NCI-H345 (cell line): ENCODE measurements at places on chromosomes 4 and X.
A peak's percentile ranks its signal among the peaks of the same experiment; 100 is the strongest.

DNA sequence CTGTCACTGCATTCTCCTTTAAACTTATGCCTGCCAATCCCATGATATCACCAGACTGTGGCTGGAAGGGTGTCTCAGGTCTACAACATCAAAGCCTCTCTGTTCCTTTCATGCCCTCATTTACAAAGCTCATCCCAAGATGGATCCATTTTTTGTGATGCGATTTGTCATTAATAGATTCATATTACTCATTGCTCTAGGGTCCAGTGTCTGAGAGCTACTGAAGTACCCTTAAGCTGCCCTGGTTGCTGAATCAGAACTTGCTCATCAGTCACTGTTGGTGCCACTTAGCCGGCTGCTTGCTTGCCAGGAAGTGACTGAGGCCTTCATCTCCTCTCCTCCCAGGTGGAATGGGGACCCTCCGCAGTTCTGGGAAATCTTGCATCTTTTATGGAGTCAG, 395.5 kb upstream of the BOD1L1 start:
- no peak for DNase-seq

DNA sequence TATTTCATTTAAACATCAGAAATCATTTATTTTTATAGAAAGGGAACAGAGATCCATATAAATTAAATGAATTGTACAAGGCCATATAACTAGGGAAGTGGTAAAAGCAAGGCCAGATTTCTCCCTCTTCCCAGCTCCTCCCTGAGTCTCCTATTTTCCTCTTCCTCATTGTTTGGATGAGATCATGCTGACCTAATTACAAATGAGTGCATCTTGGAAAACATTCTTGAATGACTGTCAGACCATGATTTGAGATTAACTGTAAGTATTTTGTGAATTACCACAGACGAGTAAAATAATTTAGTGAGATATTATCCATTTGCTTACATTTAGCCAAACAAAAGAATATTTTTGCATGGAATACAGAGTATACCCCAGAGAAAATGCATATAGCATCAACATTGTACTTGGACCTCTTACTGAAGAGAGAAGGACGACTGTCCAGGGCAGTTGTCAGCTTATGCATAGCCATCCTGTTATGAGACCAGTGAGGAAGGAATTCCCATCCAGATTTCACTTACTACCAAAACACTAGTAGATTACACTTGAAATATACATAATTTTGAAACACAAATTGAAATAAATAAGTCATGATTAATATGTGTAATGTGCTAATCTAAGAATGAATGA, 47.3 kb downstream of the SLAIN2 start:
- DNase-seq = no peak

DNA sequence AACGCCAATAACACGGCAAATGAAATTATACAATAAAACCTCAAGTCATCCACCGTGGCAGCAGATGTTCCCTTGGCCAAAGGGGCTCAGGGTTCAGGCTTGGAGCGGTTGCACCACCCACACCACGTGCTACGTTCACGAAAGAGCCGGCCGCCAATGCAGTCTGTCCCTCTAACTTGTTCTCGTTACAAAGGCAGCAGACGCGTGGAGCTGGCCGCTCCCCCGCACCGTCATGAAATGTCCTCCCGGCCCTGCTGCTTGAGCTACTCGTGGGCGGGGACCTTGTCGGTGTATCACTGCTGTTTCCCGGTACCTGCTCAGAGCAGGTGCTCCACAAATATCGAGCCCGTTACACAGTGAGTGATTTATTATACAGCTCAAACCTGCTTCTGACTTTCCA, 36.4 kb upstream of the MAN2B2 start:
- peak; percentile 43 for DNase-seq

- peak; percentile 24 for DNase-seq
Measured at GRCh38 chr4:139783741-139784484, 118.3 kb downstream of the MGST2 start.

- no peak for DNase-seq
Measured at GRCh38 chrX:56219700-56220099, 12.5 kb upstream of the KLF8 start.

- DNase-seq = no peak
Measured at GRCh38 chrX:14359727-14360126, 169.6 kb upstream of the GLRA2 start.

DNA sequence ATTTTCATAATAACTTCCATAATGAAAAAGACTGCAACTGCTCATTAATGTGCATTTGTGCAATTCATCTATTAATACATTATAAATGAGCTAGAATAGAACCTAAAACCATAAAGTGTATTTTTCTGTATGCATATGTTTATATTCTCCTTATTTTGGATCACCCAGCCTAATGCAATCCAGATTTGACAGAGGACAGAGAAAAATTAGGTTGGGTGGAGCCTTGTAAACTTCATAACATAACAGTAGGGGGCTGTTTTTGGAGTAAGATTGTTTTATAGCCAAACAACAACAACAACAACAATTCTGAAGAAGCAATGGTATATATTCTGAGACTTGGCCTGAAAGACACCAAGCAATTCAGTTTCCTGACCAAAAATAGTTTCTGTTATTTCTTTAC, 615.3 kb upstream of the SLIT2 start:
- DNase-seq = no peak

- DNase-seq = no peak
Measured at GRCh38 chrX:34288782-34289181, 156.7 kb upstream of the FAM47A start.

DNA sequence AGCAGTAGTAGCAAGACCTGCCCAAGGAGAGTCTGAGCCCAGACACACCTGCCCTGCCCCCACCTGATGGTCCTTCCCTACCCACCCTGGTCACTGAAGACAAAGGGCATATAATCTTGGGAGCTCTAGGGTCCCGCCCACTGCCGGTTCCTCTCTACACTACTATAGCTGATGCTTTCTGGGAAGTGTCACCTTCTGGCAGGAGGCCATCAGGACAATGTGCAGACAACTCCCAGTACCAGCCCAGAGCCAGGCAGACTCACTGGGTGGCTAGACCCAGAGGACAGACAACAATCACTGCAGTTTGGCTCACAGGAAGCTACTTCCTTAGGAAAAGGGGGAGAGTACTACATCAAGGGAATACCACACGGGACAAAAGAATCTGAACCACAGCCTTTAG, 312.7 kb downstream of the SPRY1 start:
- DNase-seq = no peak

- DNase-seq = no peak
Measured at GRCh38 chr4:114860786-114861185, 252.6 kb downstream of the NDST4 start.

GRCh38 chr4:101833480-101833879, 43.0 kb downstream of the BANK1 start:
- DNase-seq = no peak

DNA sequence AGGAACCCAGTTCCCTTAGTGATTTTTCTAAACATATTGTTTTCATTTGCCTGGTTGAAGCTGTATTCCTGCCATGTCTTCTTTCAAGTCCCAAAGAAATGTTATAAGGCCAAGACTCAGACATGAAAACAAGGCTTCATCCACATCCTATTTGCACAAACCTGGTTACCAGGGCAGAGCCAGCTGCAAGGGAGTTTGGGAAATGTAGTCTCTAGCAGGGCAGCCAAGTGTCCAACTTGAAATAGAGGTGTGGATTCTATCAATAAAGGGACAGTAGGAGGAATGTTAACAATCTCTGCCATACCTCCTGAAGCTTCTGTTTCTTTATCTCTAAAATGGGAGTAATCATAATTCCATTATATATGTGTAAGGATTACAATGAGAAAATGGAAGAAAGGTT, 56.6 kb downstream of the INTS12 start:
- DNase-seq = no peak

GRCh38 chrX:31893525-31893924, 821.7 kb upstream of the FTHL17 start:
- DNase-seq = no peak

DNA sequence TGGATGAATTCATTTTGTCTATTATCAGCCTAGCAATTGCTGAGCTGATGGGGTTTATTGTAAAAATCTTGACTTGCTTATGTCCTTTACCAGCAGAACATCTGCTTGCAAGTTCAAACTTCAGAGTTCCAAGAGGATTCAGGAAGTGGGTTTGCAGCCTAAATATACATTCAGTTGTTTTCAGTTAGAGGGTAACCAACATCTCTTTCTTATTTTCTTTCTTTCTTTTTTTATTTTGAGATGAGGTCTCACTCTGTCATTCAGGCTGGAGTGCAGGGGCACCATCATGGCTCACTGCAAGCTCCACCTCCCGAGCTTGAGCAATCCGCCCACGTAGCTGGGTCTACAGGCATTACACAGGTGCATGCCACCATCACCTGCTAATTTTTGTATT, 31.4 kb upstream of the FHL1 start:
- DNase-seq = no peak

- DNase-seq = no peak
Measured at GRCh38 chr4:6461301-6462165, 10.9 kb downstream of the PPP2R2C start.

DNA sequence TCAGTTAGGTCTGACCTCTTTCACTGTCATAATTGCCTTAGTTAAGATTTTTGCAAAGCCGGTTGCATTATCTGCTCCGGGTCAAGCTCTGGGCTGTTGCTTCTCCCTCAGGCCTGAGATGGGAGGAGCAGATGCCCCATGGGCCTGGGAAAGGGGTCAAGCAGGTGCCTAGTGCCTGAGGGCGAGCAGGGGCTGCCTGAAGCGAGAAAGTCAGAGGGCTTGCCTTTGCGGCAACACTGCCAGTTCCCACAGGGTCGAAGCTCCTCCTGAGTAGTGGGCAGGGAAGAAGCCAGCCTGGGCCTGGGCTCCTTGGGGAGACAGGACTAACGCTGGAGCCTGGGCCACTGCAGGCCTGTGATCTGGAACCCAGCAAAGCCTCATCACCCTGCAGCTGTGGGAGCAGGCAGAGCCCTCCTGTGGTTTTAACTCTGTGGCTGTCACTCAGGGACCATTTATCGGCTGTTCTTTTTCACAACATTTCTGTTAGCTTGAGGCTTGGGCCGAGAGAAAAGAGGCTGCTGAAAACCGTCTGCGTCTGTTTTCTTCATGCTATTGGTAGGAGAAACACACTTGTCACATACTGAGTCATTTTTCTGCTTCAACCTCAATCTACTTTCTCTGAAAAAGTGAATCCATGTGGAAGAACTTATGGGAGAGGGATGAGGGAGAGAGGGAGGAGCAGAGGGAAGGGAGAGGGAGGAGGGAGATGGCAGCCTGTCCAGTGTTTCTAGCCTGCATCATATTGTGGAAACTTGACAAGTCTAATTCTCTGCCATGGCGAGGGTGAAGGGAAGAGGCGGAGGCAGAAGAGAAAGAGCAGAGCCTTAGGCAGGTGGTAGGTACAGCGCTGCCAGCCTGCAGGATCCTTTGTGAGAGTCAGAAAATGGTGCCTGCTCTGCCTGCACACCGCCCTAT, 68.4 kb downstream of the RHOH start:
- DNase-seq = no peak

DNA sequence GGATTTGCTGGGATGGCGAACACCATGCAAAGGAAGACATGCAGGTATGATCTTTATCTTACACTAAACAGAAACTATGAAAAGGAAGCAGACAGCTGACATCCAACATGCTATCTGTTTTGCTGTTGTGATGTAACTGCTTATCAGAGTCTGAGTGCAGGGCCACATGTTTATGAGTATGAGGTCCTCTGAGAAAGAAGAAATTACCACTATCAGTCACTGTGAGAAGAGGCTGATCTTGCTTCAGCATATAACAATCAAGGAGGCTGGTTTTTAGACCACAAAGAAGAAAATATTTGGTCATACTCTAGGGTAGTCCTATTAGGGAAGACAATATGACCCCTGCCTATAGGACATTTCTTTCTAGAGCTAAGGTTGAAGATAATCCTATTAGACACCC, 18.5 kb downstream of the CLGN start:
- no peak for DNase-seq

DNA sequence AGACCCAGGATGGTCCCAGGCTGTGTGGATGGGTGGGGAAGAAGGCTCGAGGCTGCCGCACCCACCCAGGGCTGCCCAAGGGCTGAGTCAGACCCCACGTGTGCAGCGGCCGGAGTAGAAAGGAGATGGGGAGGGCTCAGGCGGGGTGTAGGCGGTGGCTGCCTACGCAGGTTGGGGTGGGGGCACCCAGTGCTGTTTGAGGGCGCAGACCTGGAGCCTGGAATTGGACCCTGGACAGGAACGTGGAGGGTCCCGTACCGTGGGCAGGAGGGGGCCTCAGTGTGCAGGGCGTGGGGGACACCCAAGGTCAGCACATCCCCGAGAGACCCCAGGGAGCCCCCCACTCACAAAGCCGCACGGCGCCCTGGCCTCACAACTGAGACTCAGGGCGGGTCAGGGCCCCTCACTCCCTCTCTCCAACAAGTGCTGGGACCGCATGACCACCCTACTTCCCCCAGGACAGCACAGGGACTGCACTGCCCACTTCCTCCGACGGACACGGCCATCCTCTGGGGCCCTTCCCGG, 79.9 kb downstream of the FAM53A start:
- DNase-seq = no peak

DNA sequence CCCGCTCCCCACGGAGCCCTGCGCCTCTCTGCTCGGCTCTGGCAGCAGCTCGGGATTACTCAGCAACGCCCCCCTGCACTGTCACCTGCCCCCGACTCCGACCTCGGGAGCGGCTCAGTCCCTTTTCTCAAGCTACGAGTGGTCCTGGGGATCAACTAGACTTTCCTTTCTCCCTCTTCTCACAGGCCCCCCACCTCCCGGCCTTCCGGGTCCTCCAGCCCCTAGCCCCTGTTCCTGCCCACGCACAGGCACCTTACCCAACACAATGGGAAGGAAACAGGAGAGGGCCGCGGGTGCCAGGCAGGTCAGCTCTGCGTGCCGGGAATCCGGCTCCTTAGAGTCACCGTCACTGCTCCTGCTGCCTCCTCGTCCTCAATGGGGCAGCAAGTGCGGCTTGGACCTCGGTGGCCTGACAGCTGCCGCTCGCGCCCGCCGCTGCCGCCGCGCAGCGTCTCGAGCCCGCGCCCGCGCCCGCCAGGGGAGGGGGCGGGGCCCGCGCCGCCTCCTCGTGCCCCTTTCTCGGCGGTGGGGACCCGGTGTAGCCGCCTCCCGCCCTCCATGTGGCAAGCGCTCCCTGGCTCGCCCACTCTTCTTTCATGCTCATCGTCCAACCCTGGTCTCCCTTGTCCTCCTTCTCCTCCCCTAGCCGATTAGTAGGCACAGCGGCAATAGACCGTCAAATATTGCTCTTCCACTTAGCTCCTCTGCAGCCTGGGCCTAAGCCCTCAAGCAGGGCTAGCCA, at the start of gene RAB9B:
RAB9B (minus strand) TSS at position 455 of the 742 bp plus-strand sequence. CDS start 6,473 bp downstream, outside the sequence.
- DNase-seq = peak; percentile 85

GRCh38 chrX:153440556-153441135, 5.2 kb downstream of the TREX2 start:
- DNase-seq = peak; percentile 2

DNA sequence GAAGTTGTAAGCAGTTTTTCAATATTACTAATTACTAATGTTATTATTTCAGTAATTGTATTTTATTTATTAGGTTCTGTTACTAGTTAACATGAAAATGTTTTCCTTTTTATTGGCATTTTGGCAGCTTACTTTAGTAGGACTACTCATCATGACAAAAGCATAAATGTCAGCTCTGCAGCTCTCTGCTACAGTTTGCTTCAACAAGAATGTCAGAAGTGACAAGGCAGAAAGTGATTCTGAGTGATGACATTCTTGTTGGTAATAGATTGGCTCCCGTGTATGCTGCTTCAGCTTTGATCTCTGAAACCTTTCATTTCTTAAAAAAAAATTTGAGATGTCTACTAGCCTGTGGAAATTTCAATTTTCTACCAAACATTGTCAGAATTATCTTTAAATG, 1193.9 kb downstream of the FSTL5 start:
- no peak for DNase-seq

GRCh38 chrX:110097920-110098319, 95.0 kb downstream of the TMEM164 start:
- DNase-seq = peak; percentile 89
